ENCODE measurements at places on chromosomes 5 and 9.

GRCh38 chr5:163437011-163437308 lies 435 bp upstream of the CCNG1 start:
- no peak for DNase-seq

DNA sequence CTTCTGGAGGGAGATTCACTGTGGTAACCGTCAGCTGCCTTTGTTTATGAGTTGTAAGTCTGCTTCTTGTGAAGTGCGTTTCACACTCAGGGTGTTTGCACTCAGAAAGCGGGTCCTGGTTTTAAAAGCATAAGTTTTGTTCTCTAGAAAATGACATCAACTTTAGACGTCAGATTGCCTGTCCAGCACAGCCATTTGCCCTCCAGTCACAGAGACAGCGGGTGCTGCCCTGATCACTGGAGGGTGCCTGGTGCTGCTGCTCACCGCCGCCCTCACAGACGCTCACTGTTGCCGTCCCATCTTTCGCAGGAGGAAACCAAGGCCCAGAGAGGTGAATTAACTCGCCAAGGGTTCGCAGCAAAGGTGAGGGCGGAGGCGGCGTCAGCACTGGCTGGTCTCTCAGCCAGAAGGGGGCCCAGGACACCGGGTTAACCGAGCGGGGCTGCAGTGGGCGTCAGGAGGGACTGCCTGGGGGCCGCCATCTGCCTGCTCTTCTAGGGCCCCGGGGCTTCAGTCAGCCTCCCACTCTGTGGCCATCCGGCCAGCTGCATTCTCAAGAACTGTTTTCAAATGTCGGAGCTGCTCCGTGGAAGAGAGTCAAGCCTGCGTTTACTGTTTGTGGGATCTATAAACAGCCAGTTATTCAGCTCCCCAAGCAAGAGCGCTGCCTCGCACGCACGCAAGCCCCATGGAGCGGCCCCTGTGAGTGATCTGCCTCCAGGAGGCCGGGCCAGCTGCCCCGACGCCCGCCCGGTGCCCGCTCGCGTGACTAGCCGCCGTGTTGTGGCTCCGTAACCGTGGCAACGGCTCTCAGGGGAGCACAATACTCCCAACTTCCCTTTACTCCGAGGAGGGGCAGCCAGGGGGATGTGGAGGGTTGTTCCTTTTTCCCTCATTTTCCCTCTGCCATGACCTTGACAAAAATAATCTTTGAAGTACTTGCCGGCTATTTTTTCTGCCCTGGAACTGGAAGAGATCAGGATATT lies 43.4 kb upstream of the EXOC3 start:
- DNase-seq: no peak

GRCh38 chr5:55101556-55102276 lies 730 bp upstream of the GZMA start:
- no peak for DNase-seq

GRCh38 chr9:29211003-29211579 lies 1637.8 kb upstream of the C9orf72 start:
- no peak for DNase-seq

- DNase-seq: no peak
These were observed 8.6 kb downstream of the SLC36A2 start for GRCh38 chr5:151338734-151339133.

DNA sequence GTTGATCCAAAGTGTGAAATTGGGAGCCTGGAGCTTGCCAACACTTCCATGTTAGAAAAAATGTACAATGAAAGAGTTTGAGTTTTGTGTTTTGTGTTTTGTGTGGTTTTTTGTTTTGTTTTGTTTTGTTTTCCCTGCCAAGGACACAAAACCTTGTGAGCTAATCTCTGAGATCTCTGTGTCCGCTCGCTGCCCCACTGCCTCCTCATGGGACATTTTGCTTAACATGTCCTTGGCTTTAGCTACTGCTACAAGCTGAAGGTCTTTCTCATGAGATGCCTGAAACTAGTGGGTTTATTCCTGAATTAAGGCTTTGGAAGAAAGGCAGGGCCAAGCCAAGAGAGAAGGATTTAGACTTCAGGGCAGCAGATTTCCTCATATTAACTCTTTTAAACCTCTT lies 7.3 kb upstream of the JAKMIP2 start:
- DNase-seq: no peak

DNA sequence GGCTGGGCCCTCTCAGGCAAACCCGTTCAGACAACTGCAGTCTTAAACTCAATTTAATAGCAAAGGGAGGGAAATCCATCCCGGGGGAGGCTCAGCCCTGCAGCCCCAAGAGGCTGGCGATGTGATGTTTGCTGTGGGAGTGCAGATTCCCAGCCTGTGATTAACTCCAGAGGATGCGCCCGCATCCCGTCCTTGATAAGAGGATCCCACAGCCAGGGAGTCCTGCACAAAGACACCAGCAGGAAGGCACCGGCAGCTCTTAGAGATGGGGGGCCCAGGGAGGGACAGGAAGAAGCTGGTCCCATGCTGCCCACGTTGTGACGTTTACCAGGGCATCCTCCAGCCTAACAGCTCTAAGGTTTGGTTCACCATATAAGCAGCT lies 64.7 kb downstream of the MRPL36 start:
- DNase-seq: no peak

GRCh38 chr5:36590513-36591286 lies 15.7 kb upstream of the SLC1A3 start:
- DNase-seq: no peak

- DNase-seq: peak; percentile 24
These were observed at the start of gene COL27A1 for GRCh38 chr9:114155263-114155994. TSS of gene COL27A1 (plus strand) at chr9:114155537. CDS start at chr9:114155951, 414 bp downstream.

DNA sequence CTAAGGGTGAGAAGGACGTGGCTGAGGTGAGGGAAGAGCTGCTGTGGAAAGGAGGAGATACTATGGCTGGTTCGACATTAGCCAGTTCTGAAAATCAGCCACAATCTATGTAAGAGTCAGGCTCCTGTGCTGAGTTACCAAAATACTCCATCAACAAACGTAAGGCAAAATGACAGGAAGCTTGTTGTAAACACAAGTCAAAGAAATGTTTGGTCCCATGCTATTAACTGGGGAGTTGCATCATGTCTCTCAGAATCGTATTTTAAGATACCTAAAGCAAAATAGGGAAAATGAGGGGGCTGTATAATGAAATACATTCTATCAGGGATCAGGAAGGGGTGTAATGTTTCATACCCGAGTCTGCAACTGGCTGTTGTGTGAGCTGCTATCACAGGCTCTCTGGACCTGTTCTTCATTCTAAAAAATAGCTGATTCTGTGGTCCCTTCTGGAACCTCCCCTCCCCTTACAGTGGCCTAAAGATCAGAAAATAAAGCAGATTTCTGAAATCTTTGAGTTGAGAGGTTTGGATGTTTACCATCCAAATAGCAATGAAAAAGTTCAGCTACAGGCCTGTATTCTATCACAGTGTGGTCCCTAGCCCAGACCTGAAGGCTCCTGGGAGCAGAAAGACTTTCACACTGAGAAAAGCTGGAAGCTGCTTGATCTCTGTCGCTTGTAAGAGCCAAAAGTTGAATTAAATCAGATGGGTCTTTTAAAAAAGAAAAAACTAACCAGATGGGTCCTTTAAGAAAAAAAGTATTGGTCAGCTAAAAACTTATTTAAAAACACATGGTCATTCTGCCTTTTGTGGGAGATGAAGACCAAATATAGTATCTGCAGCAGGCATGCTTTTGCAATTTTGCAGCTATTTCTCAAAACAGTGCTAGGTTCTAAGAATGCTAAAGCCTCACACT lies 97.8 kb upstream of the SMC5 start:
- DNase-seq: no peak

GRCh38 chr5:168219515-168220410 lies 71.7 kb upstream of the WWC1 start:
- no peak for DNase-seq

DNA sequence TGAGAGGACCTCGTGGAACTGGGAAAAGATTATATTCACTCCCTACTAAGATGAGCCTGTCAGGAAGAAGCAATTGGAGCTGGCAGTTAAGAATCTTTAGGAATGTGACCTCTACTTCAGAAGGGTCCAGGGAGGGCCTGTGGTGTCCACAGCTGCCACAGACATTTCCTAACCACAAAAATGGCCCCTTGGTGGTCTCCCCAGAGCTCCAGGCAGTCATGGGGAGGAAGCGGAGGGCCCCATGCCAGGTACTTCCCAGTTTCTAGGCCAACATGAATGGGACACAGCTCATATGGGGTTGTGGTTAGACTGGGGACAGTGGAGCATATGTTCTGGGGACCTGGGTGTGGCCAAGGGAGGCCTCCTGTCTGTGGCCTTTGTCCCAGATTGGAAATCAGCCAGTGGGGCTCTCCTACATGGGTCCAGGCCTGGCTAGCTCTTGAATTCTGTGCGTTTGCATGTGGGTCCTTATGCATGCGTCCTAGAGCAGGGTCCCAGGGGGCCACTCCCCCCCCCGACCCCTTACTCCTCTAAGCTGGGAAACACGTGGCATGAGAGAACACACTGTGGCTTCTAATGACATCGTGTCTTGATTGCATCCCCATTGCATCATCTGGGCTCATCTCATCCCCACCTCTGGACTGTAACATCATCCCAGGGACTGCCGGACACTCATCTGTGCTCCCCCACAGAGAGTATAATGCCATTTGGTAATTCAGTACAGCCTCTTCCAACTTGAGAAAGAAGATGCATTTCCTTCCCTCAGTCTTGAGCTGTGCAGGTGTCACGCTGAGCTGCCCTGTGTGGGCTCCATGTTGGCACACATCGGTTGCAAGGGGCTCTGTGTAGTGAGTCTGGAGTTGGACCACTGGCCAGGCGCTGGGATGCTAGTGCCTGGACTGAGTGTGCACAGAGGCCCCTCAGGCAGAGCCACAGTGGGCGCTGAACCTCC lies 31.3 kb downstream of the IRF1 start:
- DNase-seq: no peak

- no peak for DNase-seq
These were observed 205.0 kb upstream of the IER5L start for GRCh38 chr9:129383019-129383560.

GRCh38 chr5:66828548-66829357 lies 232.6 kb downstream of the MAST4 start:
- DNase-seq: no peak

DNA sequence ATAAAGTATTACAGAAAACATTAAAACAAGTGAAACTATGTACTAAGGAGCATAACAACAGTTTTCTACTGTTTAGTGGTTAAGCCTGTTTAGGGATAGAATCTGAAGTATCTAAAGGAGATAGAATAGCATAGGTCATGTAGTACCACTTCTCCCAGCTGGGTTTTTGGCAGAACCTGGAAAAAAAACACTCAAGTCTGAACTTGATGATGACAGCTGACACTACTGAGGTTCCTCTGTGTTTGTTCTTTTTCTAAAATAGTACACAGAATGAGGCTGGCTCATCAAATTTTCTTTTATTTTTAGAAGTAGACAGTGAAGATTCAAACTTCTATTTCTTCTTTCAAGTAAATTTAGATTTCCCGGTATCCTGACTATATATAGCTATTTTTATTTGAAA lies 203.8 kb upstream of the ACO1 start:
- no peak for DNase-seq

DNA sequence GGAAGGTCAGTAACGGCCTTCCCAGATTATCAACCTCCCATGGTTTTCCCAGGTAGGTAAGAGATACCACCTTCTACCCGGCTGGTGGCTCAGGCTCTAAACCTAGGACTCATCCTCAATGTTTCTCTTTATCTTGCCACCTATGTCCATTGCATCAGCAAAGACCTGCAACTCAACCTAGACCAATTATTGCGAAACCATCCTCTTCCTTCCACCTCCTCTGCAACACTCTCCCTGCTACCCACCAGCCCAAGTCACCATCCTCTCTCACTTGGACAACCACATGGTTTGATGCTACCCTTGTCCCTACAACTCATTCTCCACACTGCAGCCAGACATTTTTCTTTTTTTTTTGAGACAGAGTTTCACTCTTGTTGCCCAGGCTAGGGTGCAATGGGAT lies 65.4 kb upstream of the GDNF start:
- no peak for DNase-seq

- DNase-seq: no peak
These were observed 39.6 kb downstream of the SH3PXD2B start for GRCh38 chr5:172414531-172415361.

- DNase-seq: no peak
These were observed 35.3 kb upstream of the HK3 start for GRCh38 chr5:176934309-176934930.

DNA sequence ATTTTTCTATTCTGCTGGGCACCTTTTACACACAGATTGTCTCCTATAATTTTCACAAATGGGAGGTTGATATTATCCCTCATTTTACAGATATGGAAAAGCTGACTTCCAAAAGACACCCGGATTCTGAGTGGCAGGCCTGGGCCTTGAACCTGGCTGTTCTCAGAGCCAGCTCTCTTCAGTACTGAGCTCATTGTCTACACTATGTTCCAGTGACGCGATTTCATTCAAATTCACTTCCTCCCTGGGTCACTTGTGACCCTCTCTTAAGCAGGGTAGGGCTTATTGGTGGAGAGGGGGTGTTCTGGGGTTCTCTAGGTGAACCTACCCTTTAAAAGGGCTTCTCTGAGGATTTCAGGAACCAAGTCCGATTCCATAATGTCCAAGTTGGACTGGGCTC lies 70.2 kb downstream of the ANKRD33B start:
- no peak for DNase-seq

GRCh38 chr5:91293131-91293530 lies 90.0 kb downstream of the ARRDC3 start:
- DNase-seq: no peak

DNA sequence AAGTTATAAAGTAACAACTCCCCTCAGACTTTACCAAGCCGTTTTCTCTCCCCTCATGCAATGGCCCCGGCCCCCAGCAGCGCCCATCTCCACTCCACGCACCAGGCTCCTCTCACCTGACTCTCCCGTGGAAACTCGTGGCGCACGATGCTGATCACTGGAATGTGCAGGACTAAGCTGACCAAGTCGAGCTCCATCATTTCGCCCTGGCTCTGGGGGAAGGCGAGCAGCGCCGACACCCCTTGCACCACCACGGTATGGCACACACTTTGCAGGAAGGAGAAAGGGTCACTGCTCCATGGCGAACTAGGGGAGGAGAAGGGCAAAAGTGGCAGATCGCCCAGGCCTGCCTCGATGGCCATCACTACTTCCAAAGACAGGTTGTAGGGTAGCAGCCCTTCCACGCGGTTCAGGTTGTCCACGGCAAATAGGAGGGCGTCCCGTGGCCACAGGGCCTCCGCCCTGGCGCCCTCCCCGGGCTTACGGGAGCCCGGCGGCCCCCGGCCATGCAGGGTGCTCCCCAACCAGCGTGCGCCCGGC lies 1.2 kb downstream of the GRIN3A start:
- no peak for DNase-seq

- DNase-seq: no peak
These were observed 379.3 kb upstream of the CHD1 start for GRCh38 chr5:99308131-99308530.

GRCh38 chr5:15266229-15266628 lies 233.8 kb upstream of the FBXL7 start:
- DNase-seq: no peak

DNA sequence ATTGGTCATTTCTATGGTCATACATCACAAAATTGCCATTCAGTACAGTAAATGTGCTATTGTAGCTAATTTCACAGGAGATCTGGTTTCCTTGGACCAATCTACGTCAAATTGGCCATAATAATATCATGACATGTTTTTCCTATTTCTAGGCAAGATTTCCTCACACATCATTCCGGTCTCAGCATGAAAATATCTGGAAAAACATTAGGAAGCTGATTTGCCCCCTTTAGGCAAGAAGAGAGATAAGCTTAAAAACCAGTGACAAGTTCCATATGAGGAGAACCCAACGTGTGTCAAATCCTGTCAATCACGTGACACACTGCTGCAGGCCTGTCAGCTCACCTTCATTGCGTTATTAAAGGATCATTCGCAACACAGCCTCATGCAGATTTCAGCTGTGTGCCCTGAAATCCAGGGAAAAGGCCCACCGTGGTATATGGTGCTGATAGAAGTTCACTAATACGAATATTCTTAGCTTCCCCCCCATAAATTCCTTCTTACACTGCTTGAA lies 153.3 kb downstream of the ST8SIA4 start:
- DNase-seq: no peak

GRCh38 chr5:111998871-111999270 lies 241.9 kb upstream of the NREP start:
- DNase-seq: no peak
